Liver (tissue), 10 donors: ENCODE measurements at places on chromosomes 6 and 20. TPM values are rescaled to one million over a fixed set of nuclear protein-coding genes. Genes with fewer than 3 reads are reported as not detected.

The TLDC2 gene
- total RNA-seq, result not detected

DNA sequence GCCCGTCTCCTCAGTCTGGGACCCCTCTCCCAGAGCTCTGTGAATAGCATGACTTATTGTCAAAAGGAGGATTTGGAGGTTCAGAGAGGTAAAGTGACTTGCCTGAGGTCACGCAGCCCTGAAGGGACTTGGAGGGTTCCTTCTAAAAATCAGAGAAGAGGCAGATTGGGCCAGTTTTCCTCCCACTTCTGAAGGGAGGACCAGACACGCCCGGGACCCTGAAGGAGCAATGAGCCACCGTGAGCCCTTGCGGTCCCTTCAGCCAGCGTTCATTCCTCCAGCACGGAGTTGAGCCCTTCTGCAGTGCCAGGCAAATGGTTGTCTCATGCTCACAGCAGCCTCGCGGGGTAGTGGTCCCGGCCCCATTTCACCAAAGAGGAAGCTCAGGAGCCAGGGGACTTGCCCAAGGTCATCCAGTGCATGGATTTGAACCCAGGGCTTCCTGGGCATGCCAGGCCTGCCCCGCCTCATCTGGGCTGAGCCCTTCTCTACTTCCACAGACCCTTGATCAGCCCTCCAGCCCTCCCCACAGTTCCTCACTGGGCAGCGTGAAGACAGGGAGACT is 7.4 kb downstream of the SRC start:
- no peak for DNase-seq

DNA sequence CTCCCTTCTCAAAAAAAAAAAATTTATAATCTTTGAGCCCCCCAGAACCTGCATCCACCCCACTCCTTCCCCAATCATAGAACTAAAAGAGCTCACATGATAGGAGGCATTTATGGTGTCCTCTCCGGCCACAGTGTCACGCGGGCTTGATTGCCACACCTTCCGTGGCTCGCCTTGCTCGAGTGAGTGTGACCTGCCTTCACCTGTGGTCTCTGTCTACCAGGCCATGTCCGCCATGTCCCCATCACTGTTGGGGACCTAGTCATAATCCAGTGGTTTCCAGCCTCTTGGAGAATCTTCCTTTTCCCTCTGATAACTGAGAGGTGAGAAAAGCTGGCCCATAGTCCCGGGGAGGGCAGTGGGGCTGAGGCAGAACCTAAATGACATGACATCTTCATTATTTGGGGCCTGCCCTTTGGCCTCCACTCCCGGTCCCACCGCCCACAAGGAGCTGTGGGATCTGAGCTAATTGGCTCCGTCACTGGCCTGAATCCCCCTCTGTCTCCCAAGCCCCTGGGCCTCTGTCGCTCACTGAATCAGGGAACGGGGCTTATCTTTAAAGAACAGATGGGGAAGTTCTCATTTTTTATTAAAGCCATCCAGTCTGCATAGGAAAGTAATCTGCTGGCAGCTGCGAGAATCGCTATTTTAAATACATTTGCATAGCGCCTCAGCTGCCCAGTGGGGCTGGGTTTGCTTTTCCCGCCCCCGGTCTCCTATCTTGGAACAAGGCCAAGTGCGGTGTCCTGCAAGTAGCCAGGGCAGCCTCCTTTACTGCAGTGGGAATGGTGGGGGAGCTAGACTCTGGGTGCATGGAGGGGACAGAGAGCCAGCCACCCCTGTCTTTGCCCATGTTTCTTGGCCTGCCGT is 197.6 kb upstream of the PMEPA1 start:
- no peak for DNase-seq

The SLC22A2 gene
- not detected for total RNA-seq

- no peak for DNase-seq
Observed at GRCh38 chr6:1143655-1144054, 168.2 kb upstream of the FOXQ1 start.

- DNase-seq, result no peak
Observed at GRCh38 chr6:145028144-145028818, 707.0 kb downstream of the EPM2A start.

The FERMT1 gene
- 0.25 TPM for total RNA-seq

DNA sequence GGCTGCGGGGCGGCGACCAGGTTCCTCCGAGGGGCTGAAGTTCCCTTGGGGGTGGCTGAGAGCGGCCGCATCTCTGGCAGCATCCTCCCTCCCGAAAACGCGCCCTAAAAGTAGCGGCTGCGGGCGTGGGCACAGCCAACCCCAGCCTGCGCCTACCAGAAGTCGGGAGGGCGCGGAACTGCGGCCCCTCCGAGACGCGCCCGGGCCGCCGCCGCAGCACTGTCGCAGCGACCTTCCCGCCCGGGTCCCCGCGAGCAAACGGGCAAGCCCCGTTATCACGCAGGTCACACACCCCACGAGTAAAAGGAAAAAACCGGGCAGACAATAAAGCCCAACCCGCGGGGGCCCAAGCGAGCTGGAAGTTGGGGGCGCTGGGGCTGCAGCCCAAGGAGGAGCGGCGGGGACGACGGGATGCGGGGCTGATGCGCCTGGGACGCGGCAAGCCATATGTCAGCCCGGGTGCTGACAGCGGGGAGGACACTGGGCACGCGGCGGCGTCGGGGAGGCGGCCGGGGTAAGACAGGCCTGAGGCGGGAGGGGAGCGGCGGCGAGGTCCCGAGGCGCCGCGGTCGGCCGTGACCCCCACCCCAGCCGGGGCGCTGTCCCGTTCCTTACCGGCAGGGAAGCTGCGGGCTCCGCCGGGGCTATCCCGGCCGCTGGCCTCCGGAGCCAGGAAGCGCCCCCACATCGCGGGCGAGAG is 659 bp downstream of the CEP85L start:
- peak; percentile 52 for DNase-seq

DNA sequence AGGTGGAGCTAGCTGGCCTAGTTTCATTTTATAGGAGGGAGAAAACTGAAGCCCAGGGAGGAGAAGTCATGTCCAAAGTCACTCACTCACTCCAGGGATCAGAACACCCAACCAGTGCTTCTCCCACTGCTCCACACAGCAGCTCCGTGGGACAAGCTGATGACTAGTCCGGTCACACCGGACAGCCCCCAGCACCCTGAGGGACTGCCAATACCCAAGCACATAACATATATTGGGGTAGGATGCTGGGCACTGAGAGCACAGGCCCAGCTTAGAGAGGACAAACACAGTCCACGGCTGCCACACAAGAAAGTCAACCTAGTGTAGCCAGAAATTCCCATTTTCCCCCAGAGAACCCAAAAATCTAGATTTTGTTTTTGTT is 5.7 kb downstream of the RRBP1 start:
- DNase-seq, result no peak

GRCh38 chr20:833450-834150 is at the start of gene FAM110A:
FAM110A (plus strand) TSS chr20:833715; CDS start chr20:844805, 11,090 bp downstream.
- peak; percentile 95 for DNase-seq

GRCh38 chr6:1910621-1911407 is 301.1 kb downstream of the FOXC1 start:
- DNase-seq, result no peak
